ENCODE measurements at places on chromosomes 2 and 18.

DNA sequence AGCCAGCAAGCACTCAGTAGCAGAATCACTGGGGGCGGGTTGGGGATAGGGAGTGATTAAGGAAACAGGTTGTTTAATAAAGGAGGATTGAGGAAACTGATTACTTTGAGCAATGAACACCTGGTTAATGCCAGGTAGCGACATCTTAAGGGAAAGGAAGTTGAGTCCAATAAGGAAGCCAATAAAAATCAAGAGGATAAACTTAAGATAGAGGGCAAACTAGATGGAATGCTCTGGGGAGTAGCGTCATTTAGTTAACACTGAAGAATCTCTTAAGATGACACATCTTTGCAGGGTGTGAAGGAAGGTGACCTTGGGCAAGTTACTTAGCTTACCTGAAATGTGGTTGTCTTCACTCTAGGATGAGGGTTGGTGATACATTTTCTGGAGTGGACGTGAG lies 242.7 kb downstream of the PRKCE start:
- no peak for DNase-seq

GRCh38 chr18:45637546-45638327 lies 22.5 kb downstream of the SLC14A2 start:
- DNase-seq: no peak

GRCh38 chr2:121359716-121360565 lies 74.9 kb upstream of the TFCP2L1 start:
- no peak for DNase-seq

- DNase-seq: no peak
Observed at GRCh38 chr2:200616656-200617055, 30.8 kb downstream of the AOX1 start.

GRCh38 chr2:224628416-224628815 lies 43.3 kb upstream of the CUL3 start:
- no peak for DNase-seq

GRCh38 chr18:76496194-76496890 lies 1.3 kb upstream of the ZNF516 start:
- DNase-seq: no peak

- DNase-seq: peak; percentile 18
Observed at GRCh38 chr2:172442072-172442895, 14.9 kb downstream of the ITGA6 start.

DNA sequence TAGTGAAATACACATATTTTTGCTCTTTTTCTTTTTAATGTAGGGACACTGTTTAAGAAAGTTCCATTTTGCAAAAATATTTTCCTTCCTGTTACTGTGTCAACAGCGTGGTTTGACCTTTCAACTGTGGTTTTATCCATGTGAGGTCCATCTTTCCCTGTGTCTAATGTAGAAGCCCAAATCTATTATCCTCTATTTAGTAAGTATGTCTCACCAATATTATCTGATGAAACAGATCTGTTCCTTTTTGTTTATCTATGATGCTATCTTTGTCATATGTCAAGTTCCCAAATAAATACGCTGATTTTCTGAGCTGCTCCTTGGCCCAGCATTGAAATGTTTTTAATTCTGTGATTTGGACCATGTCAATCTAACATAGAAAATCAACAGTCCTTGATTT lies 3.5 kb upstream of the ARHGAP15 start:
- DNase-seq: no peak

All from DMS79 (cell line).